Right ventricle myocardium superior (tissue), 1 donor: ENCODE measurements at places on chromosomes 4 and X.

- no peak for DNase-seq
Observed at GRCh38 chrX:15881381-15881897, 26.8 kb upstream of the AP1S2 start.

GRCh38 chr4:173360587-173361221 lies 10.1 kb upstream of the SAP30 start:
- no peak for DNase-seq

DNA sequence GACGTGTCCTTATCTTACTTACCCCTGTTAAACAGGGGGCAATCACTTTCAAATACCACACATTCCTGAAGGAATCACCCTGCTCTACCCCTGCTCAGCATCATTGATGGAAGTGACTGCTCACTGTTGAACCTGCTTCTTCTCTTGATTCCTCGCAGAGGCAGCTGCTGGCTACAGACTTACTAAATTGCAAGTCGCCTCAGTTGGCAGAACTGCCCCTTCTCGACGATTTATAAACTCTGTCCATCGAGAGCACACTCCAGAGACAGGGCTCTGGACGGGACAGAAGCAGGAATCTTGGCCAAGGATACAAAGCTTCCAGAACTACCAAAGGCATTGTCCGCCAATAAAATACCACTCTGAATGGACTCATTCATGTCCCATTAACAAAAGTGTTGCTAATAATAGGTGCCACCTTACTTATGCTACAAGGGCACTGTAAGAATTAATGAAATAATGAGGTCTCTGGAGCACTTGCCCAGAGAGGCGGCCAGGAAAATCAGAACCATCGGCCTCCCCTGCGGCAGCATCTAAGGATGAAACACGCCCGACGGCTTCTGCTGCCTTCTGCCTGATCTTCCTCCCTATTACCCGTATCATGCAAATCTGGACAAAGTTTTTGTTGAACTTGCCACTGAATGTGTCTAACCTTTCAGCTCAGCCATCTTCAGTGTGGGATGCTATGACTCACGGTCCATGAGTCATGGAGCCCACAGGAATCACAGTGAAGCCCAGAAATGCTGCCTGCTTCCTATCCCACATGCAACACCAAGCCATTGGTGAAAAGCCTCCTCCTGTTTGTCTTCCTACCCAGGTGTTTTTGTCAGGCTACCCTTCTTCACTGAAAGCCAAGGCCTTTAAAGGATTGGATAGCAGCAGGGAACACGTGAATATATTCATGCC lies 164.9 kb downstream of the MAML3 start:
- DNase-seq = no peak

DNA sequence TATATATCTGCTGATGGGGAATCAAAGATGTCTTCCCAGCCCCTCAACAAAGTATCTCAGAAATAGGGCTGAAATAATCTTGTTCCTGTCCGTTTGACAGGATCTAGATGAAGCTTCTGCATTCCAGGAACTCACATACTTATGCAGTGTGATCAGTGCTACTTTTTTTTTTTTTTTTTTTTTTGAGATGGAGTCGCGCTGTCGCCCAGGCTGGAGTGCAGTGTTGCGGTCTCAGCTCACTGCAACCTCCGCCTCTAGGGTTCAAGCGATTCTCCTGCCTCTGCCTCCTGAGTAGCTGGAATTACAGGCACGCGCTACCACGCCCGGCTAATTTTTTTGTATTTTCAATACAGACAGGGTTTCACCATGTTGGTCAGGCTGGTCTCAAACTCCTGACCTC lies 36.4 kb downstream of the DHX15 start:
- no peak for DNase-seq

GRCh38 chr4:127410201-127410600 lies 222.6 kb upstream of the INTU start:
- peak; percentile 51 for DNase-seq

DNA sequence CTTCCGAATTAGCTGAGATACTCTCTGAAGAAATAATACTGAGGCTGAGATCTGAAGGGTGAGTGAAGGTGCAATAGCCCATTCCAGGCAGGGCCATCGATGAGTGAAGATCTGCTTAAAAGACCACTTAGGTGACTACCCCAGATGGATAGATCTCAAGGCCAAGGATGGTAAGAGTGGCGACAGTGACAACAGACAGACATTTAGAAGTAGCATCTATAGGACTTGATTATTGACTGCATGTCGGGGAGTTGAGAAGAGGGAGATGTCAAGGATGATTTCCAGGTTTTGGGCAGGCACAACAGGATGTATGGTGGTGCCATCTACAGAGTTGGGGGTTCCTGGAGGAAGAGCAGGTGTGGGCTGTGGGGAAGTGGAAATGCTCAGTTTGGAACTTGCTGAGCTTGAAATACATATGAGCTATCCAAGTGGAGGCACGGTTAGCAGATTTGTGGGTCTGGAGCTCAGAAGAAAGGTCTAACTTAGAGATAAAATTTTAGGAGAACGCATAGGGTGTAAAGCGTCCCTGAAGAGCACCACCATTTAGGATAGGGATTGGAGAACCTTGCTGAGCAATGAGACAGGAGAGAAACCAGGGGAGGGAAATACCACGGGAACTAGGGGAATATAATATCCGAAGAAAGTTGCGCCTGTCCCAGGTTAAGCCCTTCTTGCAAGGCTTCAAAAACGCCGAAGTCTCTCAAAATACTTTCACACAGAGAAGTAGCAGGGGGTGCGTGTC lies 688 bp downstream of the UFSP2 start:
- no peak for DNase-seq

DNA sequence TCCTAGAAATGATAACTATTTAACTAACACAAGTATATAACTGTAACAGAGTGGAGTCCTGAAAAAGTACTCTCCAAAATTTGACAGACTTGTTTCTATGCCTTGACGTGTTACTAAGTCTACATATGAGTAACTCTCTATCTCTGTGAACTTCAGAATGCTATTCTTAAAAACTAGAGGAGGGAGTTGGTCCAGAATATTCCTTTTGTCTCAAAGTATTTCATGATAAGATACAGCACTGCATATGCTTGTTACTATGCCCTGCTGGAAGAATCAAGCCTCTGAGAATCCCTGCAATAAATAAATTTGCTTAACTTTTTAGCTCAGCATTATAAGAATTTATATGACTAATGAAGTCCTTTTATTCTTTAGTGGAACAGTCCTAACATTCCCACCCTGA lies 50.9 kb upstream of the ATXN3L start:
- no peak for DNase-seq
